Endothelial cell (in vitro differentiated cells): ENCODE measurements at places on chromosomes 5 and 9. TPM values are rescaled to one million over a fixed set of nuclear protein-coding genes. Genes with fewer than 3 reads are reported as not detected.

Gene EGFLAM
- total RNA-seq: 29.6 TPM

Gene SPRY4
- total RNA-seq: 74.2 TPM

Gene FCN2
- total RNA-seq: not detected

Gene COL5A1
- total RNA-seq: 24.3 TPM

Gene PTPN3
- total RNA-seq: 0.62 TPM

Gene CCDC107
- total RNA-seq: 13.5 TPM

Gene PHF24
- 0.13 TPM for total RNA-seq

Gene FAXDC2
- total RNA-seq: 9.3 TPM

Gene PCDHB15
- total RNA-seq: 10.5 TPM

Gene RAI14
- total RNA-seq: 127 TPM

Gene EDIL3
- 74.6 TPM for total RNA-seq

Gene PRR7
- total RNA-seq: 0.97 TPM

Gene MOB3B
- 6.4 TPM for total RNA-seq

Gene ARHGEF37
- total RNA-seq: 4.5 TPM

Gene CATSPER3
- total RNA-seq: 0.33 TPM

Gene NREP
- total RNA-seq: 218 TPM

Gene TMED9
- total RNA-seq: 271 TPM

Gene SIT1
- not detected for total RNA-seq

Gene NEURL1B
- total RNA-seq: 0.13 TPM

Gene CCDC152
- total RNA-seq: 2.8 TPM

Gene PCDHA11
- 7.8 TPM for total RNA-seq

Gene AQP3
- 6.0 TPM for total RNA-seq

Gene PCDHB10
- total RNA-seq: 10.3 TPM

Gene C5orf52
- not detected for total RNA-seq

Gene CPEB4
- total RNA-seq: 19.5 TPM

Gene CDH9
- not detected for total RNA-seq

Gene TAF1L
- total RNA-seq: not detected

Gene ADCY2
- 1.5 TPM for total RNA-seq

Gene TEX48
- not detected for total RNA-seq

Gene SPINK5
- total RNA-seq: 4.3 TPM

Gene GLRA1
- not detected for total RNA-seq

Gene PCA3
- 0.62 TPM for total RNA-seq

Gene FAM221B
- not detected for total RNA-seq

Gene PTGER4
- 0.26 TPM for total RNA-seq

Gene DNM1
- total RNA-seq: 8.0 TPM

Gene MARCOL
- total RNA-seq: not detected

Gene IFNB1
- total RNA-seq: not detected

Gene RRAGA
- 95.8 TPM for total RNA-seq

Gene EIF4EBP3
- 16.4 TPM for total RNA-seq

Gene FRMPD1
- total RNA-seq: 0.08 TPM

Gene PCDHB3
- 6.5 TPM for total RNA-seq

Gene SNAPC4
- 13.5 TPM for total RNA-seq

Gene ZNF782
- total RNA-seq: 6.5 TPM

Gene TCF7
- total RNA-seq: 9.5 TPM

Gene TMOD1
- total RNA-seq: 0.41 TPM
